ENCODE measurements at places on chromosomes 7 and 10.

DNA sequence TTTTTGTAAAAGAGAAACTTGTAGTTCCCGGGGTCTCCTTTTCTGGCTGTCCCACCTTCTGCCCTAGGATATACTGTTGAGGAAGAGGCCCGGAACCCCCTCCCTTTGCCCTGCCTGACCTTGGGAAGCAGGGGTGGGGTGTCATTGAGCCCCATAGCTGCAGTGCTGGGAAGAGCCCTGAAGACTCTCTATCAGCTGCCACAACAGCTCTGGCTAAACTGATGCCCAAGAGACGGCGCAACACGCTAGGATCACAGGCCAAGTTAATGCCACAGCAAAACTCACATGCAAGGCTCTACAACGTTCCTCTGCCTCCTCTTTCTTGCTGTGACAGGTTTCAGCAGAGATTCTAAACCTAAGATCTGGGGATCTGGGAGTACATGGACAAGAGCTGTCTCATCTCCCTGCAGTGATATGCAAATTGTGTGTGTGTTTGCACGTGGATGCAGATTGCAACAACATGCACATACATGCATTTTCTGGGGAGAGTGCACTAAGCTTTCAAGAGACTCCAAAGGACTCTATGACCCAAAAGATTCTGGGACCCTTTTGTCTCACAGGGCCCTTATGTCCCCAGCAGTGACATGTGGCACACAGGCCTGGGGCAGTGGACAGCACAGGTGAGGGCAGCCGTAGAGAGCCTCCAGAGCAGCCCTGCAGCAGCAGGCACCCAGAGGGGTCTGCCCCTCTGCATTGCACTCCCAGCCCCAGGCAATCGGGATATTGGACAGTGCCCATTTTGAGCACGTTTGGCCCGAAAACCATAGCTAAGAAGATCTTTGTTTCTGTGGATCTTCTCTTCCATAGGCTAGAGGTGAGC, 2.5 kb downstream of the RASSF4 start:
- no peak for DNase-seq

DNA sequence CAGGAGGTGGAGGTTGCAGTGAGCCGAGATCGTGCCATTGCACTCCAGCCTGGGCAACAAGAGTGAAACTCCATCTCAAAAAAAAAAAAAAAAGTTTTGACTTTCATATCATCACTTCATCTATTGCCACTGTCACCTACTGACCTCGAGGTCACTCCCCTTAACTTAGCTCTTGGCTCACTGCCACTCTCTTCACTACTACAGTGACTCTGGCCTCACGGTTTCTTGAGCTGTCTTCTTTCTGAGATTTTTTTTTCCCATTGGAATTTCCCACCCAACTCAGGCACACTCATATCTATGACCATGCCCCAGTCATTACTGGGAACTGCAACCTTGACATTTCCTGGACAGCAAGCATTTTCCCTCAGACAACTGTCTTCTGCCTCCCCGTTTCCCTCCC, 42.6 kb upstream of the C7orf33 start:
- no peak for DNase-seq

GRCh38 chr7:16062269-16062668, 359.1 kb downstream of the CRPPA start:
- no peak for DNase-seq

DNA sequence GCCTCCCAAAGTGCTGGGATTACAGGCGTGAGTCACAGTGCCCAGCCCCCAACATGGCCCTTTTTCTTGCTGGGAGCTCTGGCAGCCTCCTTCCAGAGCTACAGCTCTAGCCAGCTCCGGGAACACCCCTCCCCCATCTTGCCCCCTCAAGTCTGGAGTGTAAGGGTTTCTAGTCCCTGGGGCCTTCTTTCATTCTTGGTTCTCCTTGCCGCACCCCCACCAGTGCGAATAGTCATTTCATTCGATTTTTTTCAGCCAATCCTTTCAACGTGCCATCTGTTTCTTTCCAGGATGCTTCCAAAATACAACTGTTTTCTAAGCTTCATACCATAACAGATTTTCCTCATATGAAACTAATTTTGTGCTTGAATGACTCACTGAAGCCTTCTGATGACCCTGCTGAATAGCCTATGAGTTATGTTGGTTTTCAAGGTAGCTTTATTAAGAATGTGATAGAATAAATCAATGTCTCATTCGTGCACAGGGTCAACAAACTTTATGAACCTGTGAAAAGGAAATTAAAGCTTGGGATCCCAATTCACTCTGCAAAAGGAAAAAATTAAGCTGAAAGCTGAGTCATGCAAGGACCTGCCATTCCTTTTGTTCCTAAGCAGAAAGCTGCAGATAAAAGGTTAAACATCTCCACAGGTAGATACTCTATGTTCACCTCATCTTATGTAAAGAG, 38.6 kb downstream of the CDC14C start:
- no peak for DNase-seq

DNA sequence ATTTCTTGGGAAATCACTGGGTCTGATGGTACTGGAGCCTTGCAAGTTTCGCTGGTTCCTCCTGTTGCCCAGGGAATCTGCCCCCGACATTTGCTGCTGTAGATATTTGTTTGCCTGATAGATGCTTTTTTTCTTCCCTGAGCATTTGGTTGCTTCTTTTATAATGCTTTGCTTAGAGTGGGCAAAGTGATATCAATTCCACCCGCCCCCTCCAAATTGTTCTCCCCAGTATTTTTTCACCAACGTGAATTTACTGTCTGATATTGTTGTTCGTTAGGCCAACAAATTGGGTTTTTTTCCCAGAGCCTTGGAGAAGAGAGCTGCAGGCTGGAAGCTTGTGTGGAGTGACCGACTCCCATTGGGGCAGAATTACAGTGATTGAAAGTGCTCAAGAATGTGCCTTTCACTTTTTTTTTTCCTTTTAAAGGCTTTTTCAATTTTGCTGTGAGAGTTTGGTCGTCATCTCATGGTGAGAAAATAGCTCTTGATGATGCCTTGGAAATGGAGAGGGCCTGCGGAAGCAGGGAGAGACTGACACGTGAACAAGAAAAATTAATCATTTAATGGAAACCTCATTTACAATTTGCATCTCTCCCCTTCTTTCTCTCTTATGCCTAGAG, 2.5 kb downstream of the GRK5 start:
- no peak for DNase-seq

DNA sequence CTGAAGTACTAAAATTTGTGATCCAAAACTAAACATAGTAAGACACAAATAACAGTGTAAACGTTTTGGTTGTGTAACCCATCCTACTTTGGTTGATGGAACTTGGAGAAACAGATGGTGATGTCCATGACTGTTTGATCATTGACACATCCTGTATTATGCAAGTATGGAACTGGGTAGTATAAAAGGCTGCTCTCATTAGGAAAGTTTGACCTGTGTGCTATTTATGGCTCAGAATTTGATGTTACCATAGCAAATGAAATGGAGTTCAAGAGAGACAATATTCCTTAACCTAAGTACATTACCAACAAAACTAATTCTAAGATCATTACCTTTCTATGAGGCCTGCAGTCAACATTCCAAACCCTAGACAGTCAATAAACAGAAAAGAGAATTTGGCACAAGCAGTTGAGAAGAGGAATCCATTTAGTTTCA, 39.9 kb downstream of the DKK1 start:
- DNase-seq: no peak

DNA sequence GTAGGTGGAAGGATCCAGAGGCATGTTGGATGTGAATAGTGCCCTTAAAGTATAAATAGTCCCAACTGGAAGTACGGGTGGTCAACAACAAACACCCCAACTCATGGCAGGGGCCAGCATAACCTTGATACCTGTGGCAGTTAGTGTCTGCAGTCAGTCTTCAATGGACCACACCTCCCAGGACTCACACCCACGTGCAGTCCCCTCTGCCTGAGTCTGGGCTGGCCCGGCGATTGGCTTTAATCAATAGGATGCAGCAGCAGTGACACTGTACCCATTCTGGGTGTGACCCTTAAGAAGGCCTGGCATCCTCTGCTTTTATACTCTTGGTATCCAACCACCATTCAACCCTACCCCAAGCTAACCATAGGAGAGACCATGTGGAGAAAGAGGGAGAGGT, 18.6 kb downstream of the DRGX start:
- no peak for DNase-seq
